ENCODE measurements at places on chromosomes 13 and 19.

DNA sequence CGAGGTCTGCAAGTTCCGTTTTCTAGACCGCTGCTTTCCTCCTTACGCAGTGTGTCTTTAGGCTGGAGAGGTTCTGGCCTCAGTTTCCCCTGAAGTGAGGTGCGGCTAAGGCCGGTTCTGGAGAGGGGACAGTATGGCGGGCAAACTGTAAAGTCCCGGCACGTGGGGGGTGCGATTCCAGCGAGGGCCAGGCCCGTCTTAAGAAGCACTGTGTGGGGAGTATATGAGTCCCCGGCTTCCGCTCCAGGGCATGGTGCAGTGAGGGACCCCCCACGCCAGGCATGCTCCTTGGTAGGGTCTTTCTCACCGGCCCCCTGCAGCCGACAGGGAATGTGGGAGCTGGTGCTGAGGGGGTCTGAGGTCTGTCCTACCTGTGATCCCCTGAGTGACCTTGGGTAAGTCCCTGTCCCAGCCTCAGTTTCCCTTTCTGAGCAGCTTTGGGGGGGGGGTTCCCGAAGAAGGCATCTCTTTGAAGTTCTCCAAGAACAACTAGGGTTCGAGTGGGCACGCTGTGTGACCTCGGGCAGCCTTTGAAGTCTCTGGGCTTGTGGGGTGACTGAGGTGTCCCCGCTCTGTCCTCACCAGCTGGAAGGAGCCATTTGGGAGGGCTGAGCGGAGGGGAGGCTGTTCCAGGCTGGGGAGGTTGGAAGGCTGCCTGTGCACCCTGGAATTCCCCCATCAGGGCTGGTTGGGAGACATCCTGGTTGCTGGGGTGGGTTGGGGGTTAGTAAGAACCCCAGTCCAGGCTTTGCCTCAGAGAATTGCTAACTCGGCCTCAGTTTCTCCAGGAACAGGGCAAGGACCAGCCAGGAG is 1.5 kb downstream of the NFIC start:
- DNase-seq = no peak

DNA sequence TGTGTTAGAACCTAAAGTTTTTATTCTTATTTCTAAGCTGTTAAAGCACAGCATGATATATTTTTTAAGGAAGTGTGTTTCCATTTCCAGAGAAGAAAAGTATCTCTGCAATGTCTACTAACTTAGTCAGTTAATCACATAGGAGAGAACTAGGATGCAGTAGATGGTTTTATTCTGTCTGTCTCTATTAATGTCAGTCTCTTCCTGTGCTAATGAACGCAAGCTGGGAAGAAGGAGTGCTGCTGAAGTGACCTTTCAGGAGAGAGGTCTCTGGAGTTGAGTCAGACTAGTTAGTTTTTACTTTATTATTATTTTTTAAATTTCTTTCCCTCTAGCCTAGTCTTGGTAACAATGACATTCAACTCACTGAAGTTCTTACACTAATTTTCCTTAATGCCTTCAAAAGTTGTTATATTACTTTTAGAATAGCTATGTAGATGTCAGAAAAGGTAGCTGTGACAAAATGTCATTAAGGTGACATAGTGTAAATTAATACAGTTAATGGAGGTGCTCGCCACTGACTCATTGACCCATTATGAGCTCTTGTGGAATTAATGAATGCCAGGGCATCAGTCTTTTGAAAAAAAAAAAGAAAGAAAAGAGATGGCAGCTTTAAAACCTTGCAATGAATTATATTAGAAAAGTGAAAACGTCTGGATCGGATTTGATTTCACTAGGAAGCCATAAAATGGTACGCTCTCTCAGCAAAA is 120.0 kb upstream of the MAB21L1 start:
- DNase-seq = no peak

DNA sequence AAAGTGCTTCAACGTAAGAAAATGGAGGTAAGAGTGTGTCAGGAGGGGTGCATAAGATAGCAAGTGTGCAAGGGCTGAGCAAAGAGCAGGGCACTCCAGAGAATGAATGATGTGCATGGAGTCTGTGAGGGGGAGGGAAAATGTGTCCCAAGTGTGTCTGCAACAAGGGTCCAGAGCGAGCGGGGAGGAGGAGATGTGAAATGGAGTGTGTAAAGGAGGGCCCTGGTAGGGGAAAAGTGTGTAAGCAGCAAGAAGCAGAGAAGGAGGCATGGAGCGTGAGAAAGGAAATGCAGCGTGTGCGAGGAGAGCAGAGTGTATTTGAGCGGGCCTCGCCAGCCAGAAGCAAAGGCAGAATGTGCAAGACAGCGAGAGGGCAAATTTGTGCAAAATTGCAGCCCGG is 11.8 kb downstream of the C19orf81 start:
- DNase-seq = no peak

GRCh38 chr13:100428986-100429385 is 159.6 kb downstream of the GGACT start:
- peak; percentile 25 for DNase-seq

GRCh38 chr19:44212250-44212865 is at the start of gene ZNF227:
TSS of gene ZNF227 (plus strand) at chr19:44212532. CDS start at chr19:44217793, 5,261 bp downstream.
- DNase-seq = peak; percentile 95

GRCh38 chr19:913080-913748 is at the start of gene R3HDM4:
TSS of gene R3HDM4 (minus strand) at chr19:913219. CDS start at chr19:913157, 62 bp downstream.
- DNase-seq = peak; percentile 83

- DNase-seq = peak; percentile 89
Measured at GRCh38 chr13:37656247-37656940, 57.8 kb upstream of the POSTN start.

DNA sequence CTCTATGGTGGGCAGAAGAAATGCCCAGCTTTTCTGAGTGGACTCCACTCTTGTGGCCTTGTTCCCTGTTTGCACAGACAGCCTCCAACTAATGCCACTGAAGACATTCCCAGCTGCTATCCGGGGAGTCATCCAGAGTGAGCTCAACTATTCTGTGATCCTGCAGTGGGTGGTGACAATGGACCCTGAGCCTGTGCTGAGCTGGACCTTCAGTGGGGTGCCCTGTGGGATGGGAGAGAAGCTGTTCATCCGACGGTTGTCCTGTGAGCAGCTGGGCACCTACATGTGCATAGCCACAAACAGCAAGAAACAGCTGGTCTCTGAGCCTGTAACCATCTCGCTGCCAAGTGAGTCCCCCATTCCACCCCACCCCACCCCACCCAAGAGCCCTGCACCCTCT is 10.3 kb downstream of the IGSF23 start:
- DNase-seq = no peak

GRCh38 chr19:2113439-2114211 is 16.9 kb downstream of the IZUMO4 start:
- no peak for DNase-seq

- DNase-seq = no peak
Measured at GRCh38 chr19:869245-870177, 10.0 kb downstream of the CFD start.

DNA sequence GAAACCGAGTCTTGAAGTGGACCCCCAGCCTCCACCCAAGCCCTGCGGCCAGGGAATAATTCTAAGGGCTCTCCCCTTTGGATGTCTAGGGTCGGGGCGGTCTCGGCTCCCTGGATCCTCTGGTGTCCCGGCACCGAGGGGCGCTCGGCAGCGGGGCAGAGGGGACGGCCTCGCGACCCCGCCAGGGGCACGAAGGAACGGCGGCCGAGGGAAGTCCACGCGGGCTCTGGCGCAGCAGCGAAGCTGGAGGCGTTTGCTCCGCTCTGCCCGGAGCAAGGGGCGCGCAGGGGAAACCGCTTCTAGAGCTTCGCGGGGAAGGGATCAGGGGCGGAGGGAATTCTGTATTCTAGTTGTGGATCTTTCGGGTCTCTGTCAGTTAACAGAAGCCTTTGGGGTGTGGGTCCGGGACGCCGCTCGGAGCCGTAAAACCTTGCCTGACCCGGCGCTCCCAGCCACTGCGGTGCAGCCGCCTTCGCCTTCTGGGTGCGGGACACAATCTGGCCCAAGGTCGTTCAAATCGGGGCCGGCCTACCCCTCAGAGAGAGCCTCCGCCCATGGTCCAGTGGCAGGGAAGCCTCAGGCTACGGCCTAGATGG is 118.2 kb downstream of the KCNRG start:
- DNase-seq = no peak

- DNase-seq = no peak
Measured at GRCh38 chr13:99725644-99726043, 224.4 kb downstream of the TM9SF2 start.

DNA sequence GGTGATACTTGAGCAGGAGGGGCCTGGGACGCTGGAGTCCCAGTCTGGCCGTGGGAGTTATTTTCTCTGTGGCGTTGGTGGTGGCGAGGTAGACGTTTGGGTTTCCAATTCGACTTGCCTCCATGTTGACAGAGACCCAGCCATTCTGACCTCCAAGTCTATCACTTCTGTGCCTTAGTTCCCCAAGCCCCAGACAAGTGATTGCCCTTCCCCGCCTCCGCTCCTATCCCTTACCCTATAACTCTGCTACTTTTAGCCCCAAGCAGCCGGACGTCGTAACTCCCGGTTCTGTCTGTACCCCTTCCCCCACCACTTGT is 549 bp downstream of the TIMM50 start:
- peak; percentile 7 for DNase-seq

- DNase-seq = no peak
Measured at GRCh38 chr13:48050550-48050949, 13.0 kb downstream of the NUDT15 start.

DNA sequence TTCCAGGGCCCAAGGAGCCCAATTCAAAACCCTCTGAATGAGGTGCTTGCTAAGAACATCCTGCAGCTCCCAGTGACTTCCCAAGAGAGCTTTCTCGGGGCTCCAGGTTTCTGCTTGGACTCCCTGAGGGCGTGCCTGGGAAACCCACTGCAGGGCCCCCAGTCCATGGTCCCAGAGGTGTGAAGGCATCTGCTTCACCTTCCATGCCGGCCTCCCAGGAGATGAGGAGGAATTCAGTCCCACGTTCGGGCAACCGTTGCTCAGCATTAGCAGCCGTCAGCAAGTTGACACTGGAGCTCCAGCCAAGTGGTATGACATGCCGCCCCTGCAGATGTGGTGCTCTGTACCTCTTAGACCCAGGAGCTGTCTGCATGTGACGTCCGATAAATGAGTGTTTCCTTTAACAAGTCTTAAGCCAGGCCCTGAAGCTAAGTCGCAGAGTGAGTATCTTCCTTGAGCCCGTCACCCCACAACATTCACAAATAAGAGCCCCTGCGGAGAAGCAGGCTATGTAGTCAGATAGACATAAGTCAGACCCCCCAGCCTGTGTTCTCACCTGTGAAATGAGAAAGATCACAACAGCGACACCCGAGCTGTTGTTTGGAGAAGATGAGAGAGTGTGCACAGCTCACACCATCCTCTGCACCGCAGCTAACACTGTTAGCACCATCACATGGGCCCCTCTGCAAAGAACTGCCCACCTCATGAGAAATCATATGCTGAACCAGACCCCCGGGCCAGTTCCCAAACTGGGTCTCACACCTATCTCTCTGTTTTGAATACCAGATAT is 150.3 kb downstream of the KATNAL1 start:
- DNase-seq = no peak

- DNase-seq = no peak
Measured at GRCh38 chr19:2283835-2284507, 2.0 kb upstream of the PEAK3 start.

DNA sequence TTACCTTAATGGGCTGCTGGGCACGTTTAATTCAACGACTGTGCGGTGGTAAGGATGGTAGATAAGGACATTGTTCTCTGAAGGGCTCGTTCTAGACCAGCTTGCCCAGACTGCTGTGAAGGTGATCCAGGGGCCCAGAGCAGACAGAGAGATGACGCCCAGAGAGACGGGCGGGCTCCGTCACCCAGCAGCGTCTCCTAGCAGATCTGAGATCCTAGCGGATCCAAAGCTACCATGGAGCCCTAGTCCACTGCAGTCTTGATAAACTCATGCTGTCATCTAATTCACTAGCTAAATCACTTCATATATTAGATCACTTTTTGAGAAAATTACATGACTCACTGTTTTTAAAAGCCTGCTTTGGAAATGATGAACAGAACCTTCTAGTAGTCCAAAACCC is 21.5 kb downstream of the COL4A2 start:
- no peak for DNase-seq

DNA sequence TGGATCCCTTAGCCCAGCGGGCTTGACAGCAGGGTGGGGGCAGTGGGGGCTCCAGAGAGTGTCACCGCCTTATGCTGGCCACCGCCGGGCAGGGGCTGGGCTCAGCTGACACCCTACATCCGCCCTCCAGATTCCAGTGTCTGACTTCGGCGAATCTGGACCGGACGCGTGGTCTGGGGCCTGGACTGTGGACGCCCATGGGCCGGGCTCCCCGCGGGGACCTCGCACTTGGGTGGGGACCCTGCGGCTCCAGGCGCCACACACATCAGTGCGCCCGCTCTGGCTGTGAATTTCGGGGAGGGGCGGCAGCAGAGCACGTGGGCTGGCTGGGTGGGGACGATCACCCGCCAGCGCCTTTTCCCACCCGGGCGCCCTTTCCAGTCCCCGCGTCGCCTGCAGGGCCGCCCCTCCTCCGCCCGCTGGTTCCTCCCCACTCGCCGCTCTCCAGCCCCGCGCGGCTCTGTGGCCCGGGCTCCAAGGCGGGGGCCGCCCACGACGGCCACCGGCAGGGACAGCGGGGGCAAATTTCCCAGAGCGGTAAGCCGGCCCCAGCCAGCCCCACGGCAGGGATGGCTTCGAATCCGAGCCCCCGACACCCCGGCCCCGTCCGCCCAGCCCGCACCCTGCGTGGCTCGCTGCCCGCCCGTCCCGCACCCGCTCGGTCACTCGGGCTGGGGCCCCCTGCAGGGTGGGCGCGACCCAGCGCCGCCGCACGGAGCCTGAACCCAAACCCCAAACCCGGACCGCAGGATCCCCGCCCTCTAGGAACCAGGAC is 23.3 kb upstream of the ZNF99 start:
- no peak for DNase-seq

DNA sequence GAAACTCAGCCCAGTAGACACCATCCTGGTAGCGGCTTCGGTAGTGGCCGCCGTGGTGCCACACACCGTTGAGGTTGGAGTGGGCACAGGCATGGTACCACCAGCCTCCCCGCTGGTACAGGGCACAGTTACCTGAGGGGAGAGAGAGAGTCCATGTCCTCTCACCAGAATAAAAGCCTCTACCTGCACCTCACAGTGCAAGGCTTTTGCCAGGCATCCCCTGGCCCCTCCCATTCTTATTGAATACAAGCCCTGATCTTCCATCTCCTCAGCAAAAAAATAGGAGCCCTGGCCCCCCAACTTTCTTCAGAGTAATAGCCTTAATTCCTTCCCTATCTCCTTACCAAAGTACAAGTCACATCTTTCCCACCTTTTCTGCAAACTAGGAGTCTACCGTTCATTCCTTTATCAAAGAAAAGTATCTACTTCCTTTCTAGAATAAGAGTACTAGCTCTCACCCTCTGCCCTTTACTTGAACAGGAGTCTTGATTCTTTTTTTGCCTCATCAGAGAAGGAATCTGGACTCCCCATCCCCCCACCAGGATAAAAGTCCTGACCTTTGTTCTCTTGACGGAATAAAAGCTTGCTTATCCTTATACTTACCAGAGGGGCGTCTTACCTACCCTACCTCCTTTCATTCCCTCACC is 6.7 kb downstream of the SHFL start:
- DNase-seq = no peak

- no peak for DNase-seq
Measured at GRCh38 chr13:99988529-99989275, 7.1 kb downstream of the ZIC2 start.

GRCh38 chr19:18781047-18781600 is 10.0 kb downstream of the COMP start:
- DNase-seq = no peak
